ENCODE measurements at places on chromosomes 4 and X. TPM values are rescaled to one million over a fixed set of nuclear protein-coding genes. Genes with fewer than 3 reads are reported as not detected.
A peak's percentile ranks its signal among the peaks of the same experiment; 100 is the strongest.

PHOX2B gene
- not detected for total RNA-seq

PRR32 gene
- not detected for total RNA-seq

CHRNA9 gene
- total RNA-seq, result under 0.01 TPM

CPLX1 gene
- total RNA-seq, result not detected

DCAF12L1 gene
- total RNA-seq, result not detected

DRD5 gene
- not detected for total RNA-seq

ZFP92 gene
- total RNA-seq, result 0.32 TPM

NRK gene
- 4.7 TPM for total RNA-seq

CENPVL2 gene
- total RNA-seq, result not detected

GRCh38 chr4:80156410-80156809 is 40.9 kb upstream of the PRDM8 start:
- DNase-seq, result no peak

- DNase-seq, result no peak
Measured at GRCh38 chrX:63755892-63756291, 29.1 kb downstream of the ARHGEF9 start.

DNA sequence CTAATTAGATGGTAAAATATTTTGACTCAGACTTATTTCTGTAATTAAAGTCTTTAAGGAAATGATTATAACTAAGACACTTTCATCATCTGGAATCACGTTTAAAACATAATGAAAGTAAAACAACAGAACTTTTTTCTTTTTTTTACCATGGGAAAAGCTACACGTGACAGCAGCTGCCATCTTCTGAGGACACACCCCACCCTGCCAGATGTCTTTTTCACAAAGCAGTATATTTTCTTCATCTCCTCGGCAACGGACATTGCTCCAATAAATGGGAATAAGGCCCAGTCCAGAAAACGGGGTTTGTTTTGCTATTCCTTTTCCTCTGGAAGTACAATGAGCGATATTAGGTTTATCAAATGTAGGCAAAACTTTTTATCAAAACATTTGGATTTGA is 17.5 kb downstream of the PRSS12 start:
- DNase-seq, result peak; percentile 19

- DNase-seq, result no peak
Measured at GRCh38 chrX:110276778-110277177, 41.1 kb downstream of the AMMECR1 start.

GRCh38 chr4:151792995-151793394 is 32.2 kb upstream of the GATB start:
- no peak for DNase-seq

GRCh38 chr4:151226004-151226932 is 50.7 kb upstream of the PRSS48 start:
- DNase-seq, result peak; percentile 69

GRCh38 chrX:153873282-153874084 is 12.5 kb downstream of the L1CAM start:
- no peak for DNase-seq

- no peak for DNase-seq
Measured at GRCh38 chr4:3363411-3364141, 70.8 kb downstream of the RGS12 start.

GRCh38 chrX:122816288-122816687 is 367.8 kb upstream of the GRIA3 start:
- DNase-seq, result no peak

DNA sequence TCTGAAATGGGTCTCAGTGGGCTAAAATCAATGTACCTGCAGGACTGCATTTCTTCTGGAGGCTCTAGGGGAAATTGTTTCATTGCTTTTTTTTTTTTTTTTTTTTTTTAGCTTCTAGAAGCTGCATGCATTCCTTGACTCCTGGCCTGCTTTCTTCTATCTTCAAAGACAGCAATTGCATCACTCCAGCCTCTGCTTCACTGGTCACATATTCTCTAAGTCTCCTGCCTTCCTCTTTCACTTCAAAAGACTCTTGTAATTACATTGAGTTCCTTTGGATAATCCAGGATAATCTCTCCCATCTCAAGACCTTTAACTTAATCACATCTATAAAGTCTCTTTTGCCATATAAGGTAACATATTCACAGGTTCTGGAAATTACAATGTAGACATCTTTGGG is 11.3 kb upstream of the PCYT1B start:
- DNase-seq, result no peak

GRCh38 chrX:24920769-24921168 is 95.0 kb downstream of the ARX start:
- no peak for DNase-seq

DNA sequence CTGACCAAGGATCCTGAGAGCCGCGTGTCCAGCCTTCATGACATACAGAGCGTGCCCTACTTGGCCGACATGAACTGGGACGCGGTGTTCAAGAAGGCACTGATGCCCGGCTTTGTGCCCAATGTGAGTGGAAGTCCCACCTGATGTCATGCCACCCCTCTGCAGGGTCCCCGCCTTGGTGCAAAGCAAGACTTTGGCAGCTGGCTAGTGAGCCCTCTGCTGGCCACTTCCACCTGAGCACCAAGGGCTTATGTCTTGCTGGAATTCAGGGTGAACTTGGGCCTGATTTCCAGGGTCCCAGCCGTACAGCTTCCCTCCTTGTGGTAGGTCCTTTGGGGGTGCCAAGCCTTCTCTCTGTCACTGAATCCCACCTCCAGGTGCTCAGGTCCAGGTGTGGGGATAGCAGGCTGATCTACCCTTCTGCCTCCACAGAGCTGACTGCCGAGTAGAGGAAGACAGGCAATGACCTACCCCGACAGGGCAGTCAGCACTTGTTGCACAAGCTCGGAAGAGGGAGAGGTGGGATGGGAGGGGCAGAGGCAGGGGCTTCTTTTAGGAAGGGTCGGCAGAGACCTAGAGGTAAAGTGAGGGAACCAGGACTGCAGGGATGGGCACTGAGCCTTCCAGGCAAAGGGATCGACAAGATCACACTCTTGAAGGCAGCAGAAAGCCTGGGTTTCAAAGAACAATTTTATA is 248.1 kb downstream of the EVC2 start:
- DNase-seq, result peak; percentile 32

- DNase-seq, result no peak
Measured at GRCh38 chr4:88189418-88189738, 30.9 kb upstream of the ABCG2 start.

DNA sequence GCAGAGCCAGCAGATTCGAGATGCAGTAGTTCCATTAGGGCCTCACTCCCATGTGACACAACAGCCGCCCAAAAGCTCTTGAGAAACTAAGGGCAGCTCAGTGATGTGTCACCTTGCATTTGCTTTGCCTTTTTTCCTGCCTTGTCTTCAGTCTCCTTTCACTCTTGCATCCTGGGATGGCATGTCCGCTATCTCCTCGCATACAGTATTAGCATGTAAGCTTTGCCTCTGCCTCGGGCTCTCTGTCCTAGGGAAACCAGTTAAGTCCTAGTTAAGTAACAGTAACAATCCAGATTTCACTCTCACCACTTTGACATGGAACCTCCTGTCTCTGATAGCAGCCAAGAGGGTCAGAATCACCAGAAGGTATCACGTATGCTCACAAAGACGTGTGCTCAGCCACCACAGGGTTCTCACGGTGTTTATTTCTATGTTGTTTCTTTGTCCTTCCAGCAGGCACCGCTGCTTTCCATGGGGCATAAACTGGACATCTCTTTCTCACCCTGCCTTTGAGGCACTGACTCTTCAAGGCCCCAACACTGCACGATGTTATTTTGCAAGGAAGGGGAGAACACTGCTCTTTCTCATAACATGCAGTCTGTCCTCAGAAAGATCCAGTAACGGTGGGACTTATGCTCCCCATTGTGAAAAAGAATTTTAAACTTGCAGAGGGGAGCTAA is 26.7 kb upstream of the SORBS2 start:
- DNase-seq, result no peak

DNA sequence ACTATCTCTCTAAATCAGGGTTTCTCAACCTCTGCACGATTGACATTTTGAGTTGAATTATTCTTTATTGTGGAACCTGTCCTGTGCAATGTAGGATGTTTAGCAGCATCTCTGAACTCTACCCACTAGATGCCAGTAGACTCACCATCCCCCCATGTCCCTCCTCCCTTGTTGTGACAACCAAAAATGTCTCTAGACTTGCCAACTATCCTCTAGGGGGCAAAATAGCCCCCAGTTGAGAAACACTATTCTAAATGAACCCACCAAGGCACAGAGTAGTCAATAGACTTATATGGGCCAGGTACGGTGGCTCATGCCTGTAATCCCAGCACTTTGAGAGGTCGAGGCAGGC is 49.1 kb upstream of the GAB1 start:
- no peak for DNase-seq

DNA sequence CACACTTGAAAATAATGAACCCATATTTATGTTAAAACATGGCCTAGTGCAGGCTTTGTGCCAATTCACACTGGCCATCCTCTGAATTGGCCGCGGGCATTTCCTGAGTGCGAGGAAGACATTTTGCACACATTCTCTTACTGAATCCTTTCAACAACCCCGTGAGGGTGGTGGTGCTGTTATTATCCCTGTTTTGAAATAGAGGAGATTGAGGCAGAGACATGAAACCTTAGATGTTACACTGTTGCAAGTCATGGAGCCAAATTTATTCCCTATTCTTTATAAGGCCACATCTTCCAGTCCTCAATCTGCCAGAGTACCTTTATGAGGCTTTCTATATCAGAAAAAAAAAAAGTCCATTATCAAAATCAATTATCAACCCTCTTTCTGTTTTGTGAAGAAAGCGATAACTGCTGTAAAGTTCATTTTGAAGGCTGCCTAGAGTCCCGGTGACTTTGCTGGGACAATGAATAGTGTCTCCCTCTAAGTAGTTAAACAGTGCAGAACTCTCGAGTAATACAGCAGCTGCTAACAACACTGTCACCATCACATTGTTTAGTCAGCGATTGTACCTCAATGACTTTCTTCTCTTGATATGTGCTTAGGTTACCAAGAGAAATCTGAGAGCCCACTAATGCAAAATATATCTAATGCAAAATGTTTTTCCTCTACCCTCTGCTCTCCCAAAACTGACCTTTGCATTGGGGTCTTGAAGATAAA is 242.3 kb upstream of the PPARGC1A start:
- DNase-seq, result no peak

GRCh38 chr4:101020956-101021355 is 326.4 kb downstream of the PPP3CA start:
- DNase-seq, result peak; percentile 84

DNA sequence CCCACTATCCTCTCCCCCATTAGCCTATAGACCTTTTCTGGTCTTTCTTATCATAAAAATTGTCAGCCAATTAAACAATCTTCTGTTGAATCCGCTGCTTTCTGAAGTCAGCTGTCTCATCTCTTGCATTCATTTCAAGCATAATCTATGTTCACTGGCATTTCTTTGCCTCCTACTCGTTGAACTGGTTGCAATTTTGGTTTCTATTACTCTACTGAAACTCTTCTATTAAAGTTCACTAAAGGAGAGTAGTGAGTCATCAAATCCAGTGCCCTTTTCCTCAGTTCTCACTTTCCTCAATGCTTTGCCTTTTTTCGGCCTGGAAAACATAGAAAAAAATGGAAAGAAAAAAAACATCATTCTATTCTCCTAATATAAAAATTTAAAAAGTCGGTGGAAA is 23.9 kb upstream of the CXCL13 start:
- no peak for DNase-seq

- DNase-seq, result peak; percentile 79
Measured at GRCh38 chrX:110407910-110408545, 49.4 kb downstream of the RTL9 start.

DNA sequence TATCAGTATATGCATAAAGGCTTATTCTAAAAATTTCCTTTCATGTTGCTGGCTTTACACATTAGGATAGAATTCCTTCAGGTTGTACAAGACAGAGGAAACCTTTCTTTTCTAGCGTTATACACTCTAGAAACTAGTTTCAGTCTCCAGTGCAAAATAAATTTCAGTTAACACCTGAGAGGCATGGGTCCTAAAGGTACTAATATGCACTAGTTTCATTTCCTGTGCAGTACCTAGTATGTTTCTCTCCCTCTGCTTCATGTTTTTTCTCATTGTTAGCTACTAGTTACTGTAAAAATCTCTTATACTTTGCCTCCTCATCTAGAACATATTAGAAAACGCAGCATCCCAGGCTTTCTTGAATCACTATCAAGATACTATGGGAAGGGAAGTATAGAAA is 54.0 kb downstream of the SNX25 start:
- DNase-seq, result no peak

GRCh38 chr4:6290769-6291547 is 21.3 kb downstream of the WFS1 start:
- no peak for DNase-seq

Data from fibroblast of villous mesenchyme (primary cell).